T-helper 9 cell (primary cell): ENCODE measurements at places on chromosomes 13 and 19.

- no peak for DNase-seq
These were observed 5.8 kb downstream of the TMEM147 start for GRCh38 chr19:35551091-35551810.

DNA sequence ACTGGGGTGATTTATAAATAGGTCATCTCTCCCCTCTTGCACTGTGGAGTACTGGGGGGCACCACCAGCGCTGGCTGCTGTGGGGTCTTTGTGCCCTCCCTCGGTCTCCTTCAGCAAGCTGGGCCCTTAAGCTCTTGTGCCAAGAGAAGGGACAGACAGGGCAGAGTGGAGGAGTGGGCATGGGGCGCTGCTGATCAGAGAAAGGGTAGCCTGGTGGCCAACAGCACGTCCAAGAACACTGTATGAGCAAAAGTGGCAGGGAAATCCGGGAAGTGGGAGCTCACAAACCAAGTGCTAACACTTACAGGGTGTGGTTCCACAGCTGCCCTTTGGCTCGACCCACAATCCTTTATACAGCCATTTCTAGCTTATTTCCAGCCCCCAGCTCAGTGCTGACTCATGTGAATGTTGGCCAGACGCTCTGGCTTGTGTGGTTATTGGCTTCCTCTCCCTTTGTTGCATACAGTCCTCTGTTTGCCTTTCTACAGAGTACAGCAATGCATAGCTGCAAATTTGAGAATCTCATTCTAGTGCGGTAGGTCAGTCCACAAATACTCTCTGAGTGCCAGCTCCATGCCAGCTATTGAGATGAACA lies 298.8 kb downstream of the SHISA2 start:
- no peak for DNase-seq

GRCh38 chr19:54189145-54189734 lies at the start of gene MBOAT7:
Gene MBOAT7, minus strand, starts transcription at chr19:54189580. Its CDS starts 1,072 bp downstream, at chr19:54188508.
- DNase-seq: peak; percentile 52

DNA sequence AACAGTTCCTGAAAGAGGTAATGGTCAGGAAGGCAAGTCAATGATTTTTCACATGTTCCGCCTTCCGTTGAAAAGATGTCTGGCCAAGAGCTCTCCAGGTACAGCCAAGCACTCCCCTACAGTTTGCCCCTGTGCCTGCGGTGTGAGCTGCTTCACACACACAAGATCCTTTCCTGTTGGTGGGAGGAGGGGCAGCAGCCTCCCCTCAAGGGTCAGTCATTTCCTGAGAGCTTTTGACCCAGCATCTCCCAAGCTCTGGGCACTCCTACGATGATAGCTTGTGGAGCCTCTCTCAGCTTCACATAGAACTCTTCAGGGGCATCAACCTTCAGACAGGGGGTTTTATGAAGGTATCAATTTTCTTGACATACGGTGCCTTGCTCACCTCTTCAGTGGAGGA lies 86.9 kb downstream of the DOCK9 start:
- DNase-seq: no peak

DNA sequence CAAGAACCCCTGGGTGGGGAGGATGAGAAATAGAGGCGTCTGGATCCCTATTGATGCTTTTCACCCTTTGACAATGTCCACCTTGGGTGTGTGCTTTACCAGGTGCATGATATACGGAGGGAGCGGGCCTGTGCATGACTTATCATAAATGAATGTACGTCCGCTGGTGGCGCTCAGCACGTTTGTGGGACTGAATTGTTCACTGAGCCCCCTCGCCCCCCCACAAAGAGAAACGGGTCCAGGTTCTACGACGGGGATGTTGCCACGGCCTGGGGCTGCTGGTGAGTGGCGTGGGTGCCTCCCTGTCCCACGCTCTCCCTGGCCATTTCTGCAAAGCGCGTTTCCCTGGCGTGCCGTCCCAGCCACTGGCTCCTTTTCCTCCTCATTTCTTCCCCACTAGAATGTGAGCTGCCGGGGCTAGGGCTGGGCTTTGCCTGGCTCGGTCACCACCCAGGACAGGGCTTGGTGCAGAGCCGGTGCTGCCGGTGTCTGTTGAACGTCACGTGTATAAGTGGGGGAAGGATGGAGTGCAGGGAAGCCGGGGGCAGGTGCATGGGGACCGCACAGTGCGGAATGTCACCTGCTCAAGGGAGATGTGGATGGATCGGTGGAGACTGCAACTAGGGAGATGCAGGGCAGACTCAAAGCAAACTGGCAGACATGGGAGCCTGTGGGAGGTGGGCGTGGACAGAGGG lies 21.6 kb downstream of the LRRC4B start:
- no peak for DNase-seq

- no peak for DNase-seq
These were observed 356.6 kb downstream of the EFNB2 start for GRCh38 chr13:106178816-106179215.

- DNase-seq: peak; percentile 25
These were observed 25.4 kb upstream of the GPR12 start for GRCh38 chr13:26785838-26786630.

- no peak for DNase-seq
These were observed 80.9 kb upstream of the DOCK9 start for GRCh38 chr13:99058527-99059495.

- DNase-seq: no peak
These were observed 44.5 kb downstream of the TMEM255B start for GRCh38 chr13:113803409-113804016.
